Stimulated activated CD8-positive, alpha-beta memory T cell treated with anti-CD3 and anti-CD28 coated beads, Interleukin-7, amount 100 ng/mL, for 1 hour (primary cell): ENCODE measurements at places on chromosomes 4 and X.

GRCh38 chr4:139728840-139729239 is 63.2 kb downstream of the MGST2 start:
- no peak for DNase-seq

GRCh38 chr4:76809594-76810305 is 88.2 kb downstream of the SOWAHB start:
- DNase-seq, result no peak

DNA sequence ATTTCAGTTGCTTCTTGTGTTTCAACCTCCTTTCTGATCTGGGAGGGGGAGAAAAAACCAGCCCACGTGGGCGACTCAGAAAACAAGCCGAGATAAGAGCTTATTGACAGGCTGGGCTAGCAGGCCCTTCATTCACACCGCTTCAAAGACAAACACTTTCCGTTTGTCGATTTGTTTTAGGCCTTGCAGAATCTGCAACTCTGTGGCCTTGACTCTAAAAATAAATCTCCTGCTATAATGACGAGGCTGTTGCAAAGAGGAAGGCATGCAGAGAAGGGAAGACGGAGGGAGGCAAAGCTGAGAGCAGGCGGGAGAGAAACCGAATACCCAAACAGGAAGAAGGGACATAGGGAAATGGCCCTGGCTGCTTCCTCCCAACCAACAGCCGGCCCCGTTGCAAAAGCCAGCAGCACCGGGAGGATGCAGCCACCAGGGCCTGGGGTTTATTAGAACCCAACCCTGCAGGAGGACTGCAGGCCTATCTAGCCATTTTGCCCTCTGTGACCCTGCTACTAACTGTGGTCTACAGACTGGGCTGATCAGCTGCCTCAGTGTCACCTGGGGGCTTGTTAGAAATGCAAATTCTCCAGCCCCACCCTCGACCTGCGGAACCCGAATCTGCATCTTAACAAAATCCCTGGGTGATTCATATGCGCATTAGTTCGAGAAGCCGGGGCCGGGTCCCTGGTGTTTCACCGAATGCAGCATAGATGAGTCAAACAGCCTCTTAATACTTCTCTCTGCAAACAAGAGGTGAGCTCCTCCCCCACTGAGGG is 325.5 kb downstream of the BCOR start:
- DNase-seq, result no peak

GRCh38 chrX:46354481-46354880 is 190.7 kb downstream of the ZNF674 start:
- no peak for DNase-seq

DNA sequence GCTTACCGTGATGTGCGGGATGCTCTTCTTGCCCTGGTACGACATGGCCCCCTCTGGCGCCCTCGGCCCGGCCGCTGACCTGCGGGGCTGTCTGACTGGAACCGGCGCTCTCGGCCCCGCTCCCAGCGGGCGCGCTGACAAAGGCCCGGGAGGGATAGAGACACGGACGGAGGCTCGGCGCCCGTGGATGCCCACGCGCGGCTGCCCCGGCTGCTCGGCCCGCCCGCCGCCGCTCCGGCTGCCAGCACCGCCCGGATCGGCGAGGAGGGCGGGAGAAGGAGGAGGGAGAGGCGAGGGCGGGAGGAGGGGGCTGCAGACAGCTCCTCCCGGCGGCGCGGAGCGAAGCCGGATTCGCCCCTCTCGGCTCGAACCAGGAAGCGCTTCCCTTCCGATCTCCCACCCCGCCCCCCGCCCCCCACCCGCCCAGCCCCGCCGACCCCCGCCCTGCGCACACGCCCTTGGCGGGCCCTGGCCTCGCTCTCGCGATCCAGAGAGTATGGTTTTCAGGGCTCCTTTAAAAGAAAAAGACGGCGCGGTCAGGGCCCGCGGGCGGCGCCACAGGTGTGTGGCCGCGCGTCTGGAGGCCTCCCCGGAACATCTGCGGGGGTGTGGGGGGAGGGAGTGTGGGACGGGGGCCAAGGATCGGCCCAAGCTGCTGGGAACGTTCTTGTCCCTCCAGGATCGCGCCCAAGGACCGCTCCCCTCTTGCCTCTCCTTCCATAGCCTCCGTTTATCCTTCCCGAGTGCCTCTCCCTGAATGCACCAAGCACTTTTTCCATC is 4.5 kb downstream of the CRMP1 start:
- no peak for DNase-seq

DNA sequence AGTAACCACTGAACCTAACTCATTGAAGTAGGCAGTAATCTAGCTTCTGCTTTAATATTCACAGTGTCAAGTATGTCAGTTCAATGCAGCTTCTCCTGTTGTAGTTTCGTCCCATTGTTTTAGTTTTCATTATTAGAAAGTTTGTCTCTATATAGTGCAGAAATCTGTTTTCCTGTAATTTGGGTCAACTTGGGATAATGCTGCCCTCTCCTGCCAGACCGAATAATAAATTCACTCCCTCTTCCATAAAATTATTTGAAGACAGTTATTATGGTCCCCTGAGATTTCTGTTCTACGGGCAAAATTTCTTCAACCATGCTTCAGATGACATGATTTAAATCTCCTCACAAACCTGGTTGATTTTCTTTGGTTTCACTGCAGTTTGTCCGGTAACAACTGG is 4.6 kb upstream of the LUZP4 start:
- no peak for DNase-seq

DNA sequence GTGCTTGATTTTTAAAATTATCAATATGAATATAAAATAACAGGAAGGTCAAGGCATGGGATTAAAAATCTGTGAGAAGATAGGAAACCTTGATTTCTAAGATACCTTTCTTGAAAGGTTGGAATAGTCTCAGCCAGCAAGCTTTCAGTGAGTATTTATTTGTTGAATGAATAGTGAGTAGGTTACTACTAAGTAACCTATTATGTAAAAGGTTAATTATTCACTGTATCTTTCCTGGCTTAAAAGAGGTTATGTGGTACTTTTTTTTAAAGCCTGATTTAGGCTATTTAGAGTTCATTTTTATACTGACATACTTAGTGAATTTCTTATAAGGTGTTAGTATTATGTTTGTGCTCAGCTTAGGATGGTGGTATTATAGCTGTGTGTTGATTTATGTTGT is 123.5 kb downstream of the PTPN13 start:
- DNase-seq, result no peak

- DNase-seq, result no peak
Measured at GRCh38 chr4:33149658-33150524, 2429.7 kb downstream of the PCDH7 start.

GRCh38 chr4:168098248-168098717 is 5.9 kb downstream of the ANXA10 start:
- DNase-seq, result no peak

DNA sequence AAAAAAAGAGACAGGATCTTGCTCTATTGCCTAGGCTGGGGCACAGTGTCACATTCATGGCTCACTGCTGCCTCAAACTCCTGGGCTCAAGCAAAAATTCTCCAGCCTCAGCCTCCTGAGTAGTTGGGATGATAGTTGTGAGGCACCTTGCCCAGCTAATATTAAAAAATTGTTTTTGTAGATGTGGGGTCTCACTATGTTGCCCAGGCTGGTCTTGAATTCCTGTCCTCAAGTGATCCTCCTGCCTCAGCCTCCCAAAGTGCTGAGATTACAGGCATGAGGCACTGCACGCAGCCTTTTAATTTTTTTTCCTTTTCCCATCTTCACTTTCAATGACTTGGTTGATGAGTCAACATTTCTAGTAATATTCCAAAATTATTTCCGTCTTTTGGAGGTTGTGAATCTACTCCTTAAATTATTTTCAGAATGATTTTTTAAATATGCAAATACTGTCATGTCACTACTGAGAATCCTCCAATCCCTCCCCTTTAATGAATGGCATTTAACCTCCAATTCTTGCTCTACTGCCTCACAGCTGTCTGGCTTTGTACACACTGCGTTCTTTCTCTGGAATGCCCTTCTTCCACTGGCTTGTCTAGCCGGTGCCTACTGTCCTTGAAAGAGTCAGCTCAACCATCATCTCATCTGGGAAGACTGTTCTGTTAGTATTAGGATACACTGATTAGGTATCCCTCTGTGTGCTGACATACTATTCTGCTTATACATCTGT is 27.5 kb upstream of the DCTD start:
- no peak for DNase-seq

GRCh38 chrX:9757366-9757765 is 8.3 kb downstream of the GPR143 start:
- no peak for DNase-seq
